MG63 (cell line): ENCODE measurements at places on chromosomes 2 and 18.
A peak's percentile ranks its signal among the peaks of the same experiment; 100 is the strongest.

- no peak for DNase-seq
Measured at GRCh38 chr2:121372721-121373353, 87.8 kb upstream of the TFCP2L1 start.

DNA sequence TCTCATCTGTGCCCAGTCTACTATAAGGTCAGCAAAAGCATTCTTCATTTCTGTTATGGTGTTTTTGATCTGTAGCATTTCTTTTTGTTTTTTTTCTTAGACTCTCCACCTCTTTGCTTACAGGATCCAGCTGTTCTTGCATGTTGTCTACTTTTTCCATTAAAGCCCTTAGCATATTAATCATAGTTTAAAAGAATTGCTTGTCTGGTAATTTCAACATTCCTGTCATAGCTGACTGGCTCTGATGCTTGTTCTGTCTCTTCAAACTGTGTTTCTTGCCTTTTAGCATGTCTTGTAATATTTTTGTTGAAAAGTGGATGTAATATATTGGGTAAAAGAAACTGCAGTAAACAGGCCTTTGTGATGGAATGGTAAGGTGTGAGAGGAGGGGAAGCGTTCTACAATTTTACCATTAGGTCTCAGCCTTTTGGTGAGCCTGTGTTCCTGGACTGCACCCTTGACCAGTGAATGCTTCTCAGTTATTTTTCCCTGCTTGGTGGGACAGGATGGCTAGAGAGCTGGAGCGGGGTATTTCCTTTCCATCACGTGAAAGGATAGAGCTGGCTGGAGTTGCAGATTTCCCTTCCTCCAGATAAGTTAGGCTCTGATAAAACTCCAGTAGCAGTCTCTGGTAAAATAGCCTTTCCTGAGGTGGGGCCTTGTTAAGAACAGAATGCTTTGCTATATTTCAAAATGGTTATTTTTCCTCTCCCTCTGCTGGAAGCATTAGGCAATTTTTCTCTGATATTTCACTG is 65.4 kb downstream of the PLA2R1 start:
- DNase-seq: no peak

DNA sequence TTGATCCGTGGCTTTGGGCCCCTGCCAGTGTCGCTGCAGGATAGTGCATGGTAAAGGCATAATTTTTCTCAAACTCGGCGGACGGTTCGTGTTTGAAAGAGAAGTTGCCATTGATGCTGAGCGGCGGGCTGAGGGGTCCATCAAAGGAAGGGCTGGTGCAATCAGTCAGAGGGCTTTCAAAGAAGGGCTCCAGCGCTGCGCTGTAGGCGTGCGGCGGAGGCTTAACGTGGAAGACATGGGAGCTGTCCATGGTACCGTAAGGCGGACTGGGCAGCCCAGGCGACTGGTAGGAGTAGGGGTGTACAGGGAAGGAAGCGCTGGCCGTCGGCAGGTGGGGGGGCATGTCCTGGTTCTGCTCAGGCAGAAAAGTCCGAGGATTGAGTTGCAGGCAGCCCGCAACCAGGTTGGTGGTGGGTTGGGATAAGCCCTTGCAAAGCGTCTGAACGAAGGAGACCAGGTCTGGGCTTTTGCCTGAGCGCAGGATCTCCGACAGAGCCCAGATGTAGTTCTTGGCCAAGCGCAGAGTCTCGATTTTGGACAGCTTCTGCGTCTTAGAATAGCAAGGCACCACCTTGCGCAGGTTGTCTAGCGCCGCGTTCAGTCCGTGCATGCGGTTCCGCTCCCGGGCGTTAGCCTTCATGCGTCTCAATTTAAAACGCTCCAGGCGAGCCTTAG is 2.3 kb downstream of the NEUROD1 start:
- DNase-seq: peak; percentile 50

DNA sequence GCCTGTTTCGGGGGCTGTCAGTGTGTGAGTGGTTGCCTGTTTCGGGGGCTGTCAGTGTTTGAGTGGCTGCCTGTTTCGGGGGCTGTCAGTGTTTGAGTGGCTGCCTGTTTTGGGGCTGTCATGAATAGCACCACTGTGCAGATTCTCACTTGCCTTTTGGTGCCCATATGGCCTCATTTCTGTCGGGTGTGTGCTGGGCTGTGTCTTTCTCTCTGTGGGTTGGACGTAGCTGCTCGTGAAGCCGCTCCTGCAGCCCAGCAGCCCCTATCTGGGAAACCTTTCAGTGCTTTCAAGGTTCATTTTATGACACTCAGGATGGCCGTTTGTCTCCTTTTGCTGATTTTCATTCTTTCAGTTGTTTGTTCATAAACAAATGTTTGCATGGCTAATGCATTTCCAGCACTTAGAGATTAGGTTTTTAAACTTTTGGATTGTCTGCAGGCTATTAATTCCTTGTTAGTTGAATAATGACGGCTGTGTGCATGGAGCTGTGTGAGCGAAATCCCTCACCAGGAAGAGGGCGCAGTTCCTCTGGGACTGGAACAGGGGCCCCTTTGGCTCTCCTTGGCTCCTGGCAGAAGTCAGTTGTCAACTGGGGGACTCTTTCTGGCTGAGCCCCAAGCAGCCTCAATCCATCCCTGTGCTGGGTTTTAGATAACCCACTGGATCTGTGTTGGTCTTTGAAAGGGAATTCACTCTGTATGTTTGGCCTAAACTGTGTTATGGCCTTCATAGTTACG is 10.8 kb downstream of the AGAP1 start:
- DNase-seq: no peak

DNA sequence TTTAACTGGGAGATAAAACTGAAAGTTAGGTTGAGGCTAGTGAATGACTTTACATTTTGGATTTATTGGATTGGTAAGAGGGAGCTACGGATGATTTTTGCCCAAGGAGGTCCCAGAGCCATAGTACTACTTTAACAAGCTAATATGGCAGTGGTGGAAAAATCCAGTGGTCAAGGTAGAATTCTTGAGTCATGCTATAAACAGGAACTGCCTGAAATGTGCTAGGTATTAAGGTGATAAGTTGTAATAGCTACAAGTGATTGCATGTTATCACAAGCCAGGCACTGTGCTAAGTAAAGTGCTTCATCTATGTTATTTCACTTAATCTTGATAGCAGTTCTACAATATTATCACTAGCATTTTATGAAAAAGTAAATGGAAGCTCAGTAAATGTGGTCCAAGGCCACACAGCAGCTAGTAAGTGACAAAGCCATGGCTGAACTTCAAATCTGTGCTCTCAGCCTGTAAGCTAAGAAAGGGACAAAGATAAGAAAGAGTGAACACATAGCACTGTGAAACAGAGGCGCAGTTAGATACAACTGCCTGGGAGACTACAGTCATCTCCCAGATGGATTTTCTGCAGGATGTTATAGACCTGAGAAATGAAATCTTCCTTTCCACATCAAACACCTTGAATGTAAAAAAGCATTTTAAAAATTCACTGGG is 469.6 kb downstream of the TGIF1 start:
- no peak for DNase-seq

GRCh38 chr2:47838249-47838648 is 55.3 kb downstream of the MSH6 start:
- no peak for DNase-seq

DNA sequence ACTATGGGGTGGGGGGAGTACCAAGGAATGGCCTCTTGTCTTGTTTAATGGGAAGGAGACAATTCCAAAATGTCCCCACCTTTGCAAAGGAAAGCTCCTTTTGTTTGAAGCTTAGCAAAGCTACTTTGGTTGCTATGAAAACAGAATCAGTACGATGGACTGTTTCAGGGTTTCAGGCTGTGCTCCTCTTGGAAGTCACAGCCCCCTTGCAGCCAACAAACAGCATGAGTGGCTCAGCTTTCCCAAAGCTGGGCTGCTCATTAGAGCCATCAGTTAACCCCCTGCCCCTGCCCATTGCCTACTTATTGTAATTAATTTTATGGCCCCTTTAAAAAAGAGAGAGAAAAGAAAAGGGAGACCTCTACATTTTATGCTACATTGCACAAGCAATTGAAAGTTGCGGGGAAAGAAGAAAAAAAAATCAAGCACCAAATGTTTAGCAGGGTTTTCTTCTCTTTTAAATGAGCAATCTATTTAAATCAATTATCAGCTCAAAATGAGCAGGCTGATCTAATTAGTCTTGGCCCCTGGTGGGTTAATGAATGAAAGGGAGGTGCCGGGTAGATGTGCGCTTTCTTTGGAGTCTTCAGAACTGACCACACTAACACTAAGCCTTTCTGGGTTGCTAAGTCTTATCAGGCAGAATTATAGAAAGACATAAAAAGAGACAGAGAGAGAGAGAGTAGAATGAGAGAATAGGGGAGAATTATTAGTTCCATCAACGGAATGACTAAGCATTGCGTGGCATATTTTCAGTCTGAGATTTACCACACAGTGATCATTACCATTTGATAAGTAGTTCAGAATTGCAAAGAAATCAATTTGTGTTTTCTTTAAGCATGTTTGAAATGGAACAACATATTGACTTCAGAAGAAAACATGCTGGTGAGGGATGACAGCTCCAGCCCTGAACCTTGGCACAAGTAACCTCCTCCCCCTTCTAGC is 284.9 kb downstream of the INSIG2 start:
- no peak for DNase-seq

GRCh38 chr2:223884399-223884798 is 47.0 kb upstream of the AP1S3 start:
- peak; percentile 25 for DNase-seq
